ENCODE measurements at places on chromosomes 2 and 18. TPM values are rescaled to one million over a fixed set of nuclear protein-coding genes. Genes with fewer than 3 reads are reported as not detected.

- DNase-seq, result no peak
These were observed 135.2 kb downstream of the RTN4 start for GRCh38 chr2:54915101-54915500.

- no peak for DNase-seq
These were observed 452.7 kb upstream of the NRXN1 start for GRCh38 chr2:51484605-51485004.

- DNase-seq, result no peak
These were observed 11.4 kb upstream of the XPO1 start for GRCh38 chr2:61549546-61549945.

DNA sequence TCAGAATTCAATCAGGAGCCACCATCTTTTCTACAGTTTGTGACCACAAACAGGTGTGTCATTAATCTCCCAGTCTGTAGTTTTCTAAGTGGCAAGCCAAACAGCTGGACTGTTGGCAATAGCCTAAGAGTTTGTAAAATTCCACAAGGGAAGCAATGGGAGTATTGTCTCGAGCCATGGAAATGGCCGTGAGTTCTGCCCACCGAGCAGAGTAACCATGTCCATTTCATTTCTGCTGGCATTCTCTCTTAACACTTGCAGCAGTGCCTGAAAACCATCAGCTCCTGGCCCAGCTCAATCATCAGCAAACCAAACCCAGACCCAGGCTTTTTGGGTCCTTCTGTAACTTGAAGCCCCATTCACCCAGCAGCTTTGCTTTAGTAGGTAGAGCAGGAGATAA, 387.8 kb upstream of the CDH7 start:
- no peak for DNase-seq

The LOXHD1 gene
- 0.17 TPM for total RNA-seq

DNA sequence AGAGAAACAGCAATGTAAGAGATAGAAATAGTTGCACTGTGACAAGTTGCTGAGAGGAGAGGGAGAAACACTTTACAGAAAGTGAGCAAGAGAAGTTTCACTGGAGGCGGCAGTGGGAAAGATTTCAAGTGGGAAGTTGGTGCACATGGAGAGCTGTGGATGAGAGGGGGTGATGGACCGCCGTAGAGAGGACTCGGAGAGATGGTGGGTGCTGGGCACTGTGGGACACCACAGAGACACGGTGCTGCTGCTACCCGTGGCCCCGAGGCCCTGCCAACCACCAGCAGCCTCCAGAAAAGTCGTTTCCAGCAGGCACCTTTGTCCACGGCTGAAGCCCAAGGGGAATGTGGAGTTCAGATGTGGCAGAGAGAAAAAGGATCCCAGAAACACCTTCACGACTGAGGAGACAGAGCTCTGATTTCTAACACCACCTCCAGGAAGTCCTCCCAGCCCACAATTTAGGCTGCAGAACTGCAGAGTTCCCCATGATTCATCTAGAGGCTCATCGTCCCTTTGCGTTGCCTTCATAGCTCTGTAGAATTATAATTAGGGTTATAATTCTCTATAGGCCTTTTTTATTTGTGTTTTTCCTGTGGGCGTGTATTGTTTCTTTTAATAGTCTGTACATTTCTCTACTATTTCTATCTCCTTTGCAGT, 15.9 kb upstream of the IGFBP2 start:
- no peak for DNase-seq

All from GM23338 (cell line).